ENCODE measurements at places on chromosomes 3 and 15.

GRCh38 chr15:77630956-77631744, 1.6 kb downstream of the LINGO1 start:
- DNase-seq, result no peak
- no peak overlapping the region for H3K4me3 ChIP-seq
- H3K27me3 ChIP-seq, result peaks cover 47% of the 10 kb centered on the region
- no peak overlapping the region for H3K27ac ChIP-seq
- no peaks in the 10 kb centered on the region for H3K4me1 ChIP-seq

DNA sequence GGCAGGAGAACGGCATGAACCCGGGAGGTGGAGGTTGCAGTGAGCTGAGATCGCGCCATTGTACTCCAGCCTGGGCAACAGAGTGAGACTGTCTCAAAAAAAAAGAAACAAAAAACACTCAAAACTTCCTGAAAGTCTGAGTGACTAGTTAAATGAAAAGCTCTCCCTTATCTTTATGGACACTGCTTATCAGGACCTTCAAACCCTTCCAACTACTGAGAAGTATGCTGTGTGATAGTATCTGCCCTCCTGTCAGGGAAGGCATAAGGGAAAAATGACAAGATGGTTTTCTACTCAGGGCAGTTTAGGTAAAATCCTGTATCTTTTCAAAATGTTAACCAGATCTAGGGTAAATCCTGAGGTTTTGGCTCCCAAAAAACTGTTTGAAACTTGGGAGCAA, 21.8 kb downstream of the EMC7 start:
- H3K36me3 ChIP-seq, result peaks cover 7% of the 10 kb centered on the region
- peaks cover 14% of the 10 kb centered on the region for H3K4me1 ChIP-seq
- H3K27ac ChIP-seq, result no peak overlapping the region
- DNase-seq, result no peak
- no peak overlapping the region for H3K4me3 ChIP-seq
- no peaks in the 10 kb centered on the region for H3K27me3 ChIP-seq

DNA sequence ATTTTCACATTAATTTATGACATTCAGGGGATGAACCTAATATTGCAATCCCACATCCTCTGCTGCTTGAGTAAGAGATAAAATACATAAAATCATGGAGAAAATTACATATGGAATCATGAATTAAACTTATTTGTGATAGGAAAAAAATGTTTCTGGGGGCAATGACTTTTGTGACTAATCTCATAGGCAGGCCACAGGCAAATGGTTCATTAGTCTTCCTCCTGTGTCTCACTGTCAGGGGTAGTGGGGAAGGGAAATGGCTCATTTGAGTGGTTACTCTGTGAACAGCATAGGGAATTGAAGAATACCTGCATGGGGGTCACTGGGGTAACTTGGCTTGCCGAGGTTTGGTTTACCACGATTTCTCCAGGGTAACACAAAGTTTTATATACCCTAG, 72.0 kb downstream of the TFG start:
- no peak overlapping the region for H3K4me3 ChIP-seq
- no peaks in the 10 kb centered on the region for H3K27me3 ChIP-seq
- H3K36me3 ChIP-seq, result no peaks in the 10 kb centered on the region
- peak; percentile 60 for DNase-seq
- peaks cover 61% of the 10 kb centered on the region for H3K4me1 ChIP-seq

DNA sequence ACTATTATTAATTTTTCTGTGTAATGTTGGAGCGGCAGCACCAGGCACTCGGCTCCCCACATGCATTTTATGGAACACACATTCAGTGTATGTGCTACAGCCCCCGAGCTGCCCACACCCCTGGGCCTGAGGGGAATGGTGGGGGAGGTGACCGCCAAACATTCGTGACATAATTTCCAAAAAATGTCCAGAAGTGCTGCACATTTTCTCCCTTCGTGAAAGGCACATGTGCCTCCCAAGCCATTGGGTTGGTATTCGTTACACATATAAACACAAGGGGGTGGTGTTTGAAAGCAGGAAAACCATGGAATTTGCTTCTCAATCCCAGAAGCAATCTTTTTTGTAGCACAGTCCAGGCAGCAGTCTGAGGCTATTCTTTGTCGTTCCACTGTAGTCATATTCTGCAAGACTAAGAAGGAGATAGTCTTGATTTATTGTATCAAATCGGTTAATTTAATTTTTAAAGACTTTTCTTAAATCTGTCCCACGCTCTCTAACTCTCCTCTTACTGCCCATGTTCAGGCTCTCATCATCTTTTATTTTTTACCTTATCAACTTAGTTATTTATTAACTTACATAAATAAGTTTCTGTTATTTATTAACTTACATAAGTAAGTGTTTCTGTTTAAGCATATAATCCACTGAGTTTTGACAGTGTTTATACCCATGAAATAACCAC, 39.2 kb upstream of the POLR2M start:
- peak overlapping the region; percentile 29 for H3K4me3 ChIP-seq
- no peaks in the 10 kb centered on the region for H3K36me3 ChIP-seq
- no peaks in the 10 kb centered on the region for H3K27me3 ChIP-seq

DNA sequence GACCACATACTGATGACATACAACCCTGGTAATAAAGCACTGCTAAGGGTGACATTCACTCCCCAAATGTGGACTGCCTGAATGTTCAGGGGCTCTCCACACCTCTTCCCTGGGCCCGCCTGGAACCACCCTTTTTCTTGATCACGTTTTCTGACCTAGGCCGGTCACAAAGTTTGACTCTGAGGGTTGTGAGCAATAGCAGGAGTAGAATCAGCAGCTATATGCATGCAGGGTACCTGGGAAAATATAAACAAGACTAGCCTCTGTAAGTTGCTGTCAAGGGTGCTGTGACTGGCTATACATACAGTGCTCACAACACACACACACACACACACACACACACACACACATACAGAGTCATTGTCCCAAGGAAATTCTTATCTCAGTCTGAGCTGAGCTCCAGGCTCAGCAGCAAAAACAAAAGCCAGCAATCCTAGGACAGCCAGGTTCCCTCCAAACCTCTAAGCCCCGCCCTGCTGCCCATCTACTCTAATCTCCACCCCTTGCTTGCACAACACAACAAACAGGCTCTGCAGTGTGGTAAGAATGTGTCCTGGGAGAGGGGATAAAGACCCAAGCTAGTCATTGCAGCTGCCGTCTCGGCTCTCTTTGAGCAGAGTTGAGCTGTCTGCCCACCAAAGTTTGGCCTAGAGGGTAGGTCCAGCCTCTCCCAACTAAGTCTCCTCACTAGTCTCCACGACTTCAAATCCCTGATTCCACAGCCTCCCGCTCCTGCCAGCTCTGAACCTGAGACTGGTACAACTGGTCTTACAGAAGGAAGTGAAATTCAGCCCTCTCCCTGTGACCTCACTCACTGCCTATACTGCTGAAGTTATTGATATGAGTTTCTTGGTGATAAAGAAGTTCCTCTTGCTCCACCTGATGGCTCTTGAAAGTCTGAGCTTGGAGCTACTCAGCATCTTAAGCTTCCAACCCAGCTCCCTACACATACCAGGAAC, 2.2 kb downstream of the BMF start:
- no peaks in the 10 kb centered on the region for H3K36me3 ChIP-seq
- H3K27me3 ChIP-seq, result no peaks in the 10 kb centered on the region
- no peak overlapping the region for H3K4me3 ChIP-seq
- H3K4me1 ChIP-seq, result peaks cover 11% of the 10 kb centered on the region
- DNase-seq, result peak; percentile 45

DNA sequence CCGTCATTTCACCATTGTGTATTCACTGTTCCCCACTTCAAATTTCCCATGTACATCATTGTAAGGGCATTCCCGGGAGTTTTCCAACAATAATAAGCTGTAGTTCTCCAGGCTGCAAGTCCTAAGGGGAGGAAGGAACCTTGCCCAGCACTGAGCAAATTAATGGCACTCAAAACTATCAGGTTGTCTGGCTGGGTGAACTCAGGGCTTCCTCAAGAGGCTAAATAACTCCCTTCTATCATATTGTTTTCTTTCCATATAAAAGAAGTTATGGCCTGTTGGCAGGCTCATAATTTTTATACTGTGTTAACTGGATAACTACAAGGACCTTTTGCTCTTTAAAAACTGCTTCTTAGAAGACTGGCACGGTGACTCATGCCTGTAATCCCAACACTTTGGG, 71.4 kb downstream of the SEMA6D start:
- H3K4me1 ChIP-seq, result no peaks in the 10 kb centered on the region
- H3K27me3 ChIP-seq, result no peaks in the 10 kb centered on the region
- no peak overlapping the region for H3K27ac ChIP-seq
- no peaks in the 10 kb centered on the region for H3K36me3 ChIP-seq
- no peak overlapping the region for H3K4me3 ChIP-seq

DNA sequence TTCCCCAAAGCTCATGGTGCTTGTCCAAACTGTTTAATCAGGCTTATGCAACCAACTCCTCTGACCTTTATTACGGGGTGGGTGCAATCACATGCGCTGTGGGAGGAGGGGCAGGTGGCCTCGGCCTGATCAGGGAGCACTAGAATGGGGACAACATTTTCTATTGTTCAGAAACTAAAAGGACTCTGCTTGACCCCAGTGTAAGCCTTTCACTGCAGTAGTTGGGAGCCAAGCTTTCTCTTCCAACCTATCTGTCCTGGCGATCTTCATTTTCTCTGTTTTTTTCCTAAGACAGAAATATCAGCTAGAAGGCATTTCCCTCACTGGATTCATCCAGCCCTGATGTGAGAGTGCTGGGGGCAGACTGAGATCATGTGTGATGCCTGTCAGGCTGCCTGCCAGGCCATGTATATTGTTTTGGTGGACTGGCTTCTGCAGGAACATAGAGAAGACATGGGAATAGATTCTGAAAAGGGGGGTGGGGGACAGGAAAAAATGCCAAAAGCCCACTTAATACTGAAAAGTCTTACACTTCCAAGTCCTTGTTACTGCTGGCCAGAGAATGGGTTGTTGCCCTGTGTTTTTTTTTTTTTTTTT, 627.0 kb upstream of the TBL1XR1 start:
- peak overlapping the region; percentile 5 for H3K27ac ChIP-seq
- H3K4me3 ChIP-seq, result no peak overlapping the region
- H3K36me3 ChIP-seq, result no peaks in the 10 kb centered on the region
- 0 out of 2 replicates have a peak, but pooled peaks cover 17% of the 10 kb centered on the region for H3K27me3 ChIP-seq
- DNase-seq, result peak; percentile 76

GRCh38 chr3:110918963-110919362, 152.7 kb upstream of the NECTIN3 start:
- H3K27ac ChIP-seq, result no peak overlapping the region
- DNase-seq, result no peak
- H3K4me1 ChIP-seq, result no peaks in the 10 kb centered on the region
- no peaks in the 10 kb centered on the region for H3K36me3 ChIP-seq
- no peaks in the 10 kb centered on the region for H3K27me3 ChIP-seq

GRCh38 chr15:68385671-68386586, 46.0 kb downstream of the ITGA11 start:
- DNase-seq, result no peak
- no peak overlapping the region for H3K27ac ChIP-seq
- peaks cover 41% of the 10 kb centered on the region for H3K4me1 ChIP-seq
- peaks cover 12% of the 10 kb centered on the region for H3K36me3 ChIP-seq
- H3K27me3 ChIP-seq, result no peaks in the 10 kb centered on the region

GRCh38 chr3:160185751-160186150, 39.5 kb upstream of the C3orf80 start:
- H3K4me3 ChIP-seq, result no peak overlapping the region
- H3K27me3 ChIP-seq, result no peaks in the 10 kb centered on the region
- no peaks in the 10 kb centered on the region for H3K36me3 ChIP-seq
- peaks cover 39% of the 10 kb centered on the region for H3K4me1 ChIP-seq

- H3K4me1 ChIP-seq, result no peaks in the 10 kb centered on the region
- no peak overlapping the region for H3K27ac ChIP-seq
- H3K36me3 ChIP-seq, result no peaks in the 10 kb centered on the region
- H3K4me3 ChIP-seq, result no peak overlapping the region
- H3K27me3 ChIP-seq, result peaks cover 24% of the 10 kb centered on the region
Measured at GRCh38 chr15:66233487-66234415, 19.8 kb downstream of the MEGF11 start.

DNA sequence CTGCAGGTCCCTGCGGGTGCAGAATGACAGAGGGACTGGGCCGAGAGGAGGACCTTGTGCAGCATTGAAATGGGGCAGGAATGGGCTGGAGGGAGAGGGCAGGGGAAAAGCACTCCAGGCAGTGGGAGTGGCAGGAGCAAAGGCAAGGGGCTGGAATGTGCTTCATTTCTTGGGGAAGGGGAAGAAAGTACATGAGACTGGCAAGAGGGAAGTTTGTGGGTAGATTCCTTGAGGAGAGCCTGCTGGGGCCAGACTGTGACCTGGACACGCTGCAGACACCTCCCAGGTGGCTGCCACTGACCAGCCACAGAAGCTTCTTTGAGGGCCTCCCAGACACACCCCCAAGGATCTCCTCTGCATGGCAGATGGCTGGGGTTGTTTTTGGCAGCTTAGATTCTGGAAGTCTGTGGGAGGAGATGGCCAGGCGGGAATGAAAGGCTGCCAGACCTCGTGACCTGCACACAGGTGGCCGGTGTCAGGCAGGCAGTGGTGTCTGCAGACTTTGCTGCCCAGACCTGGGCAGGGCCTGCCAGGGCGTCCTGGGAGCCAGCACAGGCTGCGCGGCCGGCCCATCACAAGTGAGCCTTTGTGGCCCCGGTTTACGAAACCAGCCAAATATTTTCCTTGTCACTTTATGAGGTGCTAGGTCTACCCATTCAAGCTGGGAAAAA, 53.1 kb downstream of the SPSB4 start:
- H3K27me3 ChIP-seq, result no peaks in the 10 kb centered on the region
- H3K4me1 ChIP-seq, result no peaks in the 10 kb centered on the region
- no peak overlapping the region for H3K27ac ChIP-seq
- no peak for DNase-seq
- no peak overlapping the region for H3K4me3 ChIP-seq

DNA sequence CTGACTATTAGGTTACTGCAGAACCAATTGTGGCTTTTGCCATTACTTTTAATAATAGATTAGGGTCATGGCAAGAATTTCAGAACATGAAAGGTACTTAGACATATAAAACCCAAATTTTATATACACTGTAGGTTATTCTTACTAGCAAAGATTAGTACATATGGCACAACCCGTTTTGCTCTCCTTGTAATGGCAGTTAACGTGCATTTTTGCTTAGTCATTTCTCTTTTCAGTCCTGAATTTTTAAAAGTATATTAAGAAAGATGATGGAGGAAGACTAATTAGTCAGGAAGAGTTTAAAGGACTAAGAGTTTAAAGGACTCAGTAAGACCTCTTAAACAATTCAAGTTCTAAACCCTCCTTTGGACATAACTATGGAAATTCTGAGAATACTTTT, 114.0 kb downstream of the PEAK1 start:
- no peak overlapping the region for H3K27ac ChIP-seq
- no peak for DNase-seq
- H3K27me3 ChIP-seq, result no peaks in the 10 kb centered on the region
- no peak overlapping the region for H3K4me3 ChIP-seq
- no peaks in the 10 kb centered on the region for H3K36me3 ChIP-seq
- peaks cover 23% of the 10 kb centered on the region for H3K4me1 ChIP-seq

- no peaks in the 10 kb centered on the region for H3K27me3 ChIP-seq
- H3K4me1 ChIP-seq, result peaks cover 16% of the 10 kb centered on the region
- H3K36me3 ChIP-seq, result peaks cover 16% of the 10 kb centered on the region
Measured at GRCh38 chr15:39602143-39602542, 21.3 kb downstream of the THBS1 start.

GRCh38 chr3:112351823-112352222, 18.9 kb downstream of the CD200 start:
- no peak overlapping the region for H3K4me3 ChIP-seq
- no peaks in the 10 kb centered on the region for H3K36me3 ChIP-seq
- DNase-seq, result no peak

Data from GM23248 (cell line).